ENCODE measurements at places on chromosomes 4 and X.

DNA sequence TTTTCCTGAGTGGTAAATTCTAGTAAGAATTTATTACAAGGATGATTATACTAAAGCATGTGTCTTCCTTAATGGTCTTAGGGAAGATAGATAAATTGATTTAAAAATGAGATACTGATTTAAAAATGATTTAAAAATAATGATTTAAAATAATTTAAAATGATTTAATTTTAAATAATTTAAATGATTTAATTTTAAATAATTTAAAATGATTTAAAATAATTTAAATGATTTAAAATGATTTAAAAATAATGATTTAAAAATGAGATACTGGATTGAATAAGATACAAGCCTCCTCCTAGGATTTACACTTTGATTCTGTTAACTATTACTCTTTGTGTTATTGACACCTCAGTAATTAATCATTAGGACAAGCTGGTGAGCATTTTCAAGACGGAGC, 59.0 kb downstream of the COX7B2 start:
- no peak for DNase-seq

DNA sequence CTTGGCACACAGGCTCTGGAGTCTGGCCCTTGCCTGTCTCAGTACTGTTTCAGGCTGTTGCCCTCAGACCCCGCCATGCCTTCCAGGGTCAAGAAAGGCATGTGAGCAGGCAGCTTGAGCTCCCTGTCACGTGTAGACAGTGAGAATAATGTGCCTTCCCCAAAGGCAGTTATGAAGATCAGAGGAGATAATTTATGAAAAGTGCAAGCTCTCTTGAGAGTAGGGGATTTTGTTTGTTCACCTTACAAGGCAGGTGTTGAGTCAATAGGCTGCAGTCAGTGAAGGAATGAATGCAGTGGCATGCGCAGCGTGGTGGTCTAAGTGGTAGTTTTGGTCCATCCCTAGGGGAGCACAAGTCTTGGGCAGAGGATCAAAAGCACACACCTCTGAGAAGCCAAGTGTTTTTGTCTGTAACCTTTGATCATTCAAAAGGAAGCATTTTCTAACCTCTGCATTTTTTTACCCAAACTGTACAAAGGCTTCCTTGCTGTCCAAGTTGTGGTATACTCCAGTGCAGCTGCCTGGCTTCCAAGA, 14.4 kb downstream of the HADH start:
- DNase-seq: no peak

DNA sequence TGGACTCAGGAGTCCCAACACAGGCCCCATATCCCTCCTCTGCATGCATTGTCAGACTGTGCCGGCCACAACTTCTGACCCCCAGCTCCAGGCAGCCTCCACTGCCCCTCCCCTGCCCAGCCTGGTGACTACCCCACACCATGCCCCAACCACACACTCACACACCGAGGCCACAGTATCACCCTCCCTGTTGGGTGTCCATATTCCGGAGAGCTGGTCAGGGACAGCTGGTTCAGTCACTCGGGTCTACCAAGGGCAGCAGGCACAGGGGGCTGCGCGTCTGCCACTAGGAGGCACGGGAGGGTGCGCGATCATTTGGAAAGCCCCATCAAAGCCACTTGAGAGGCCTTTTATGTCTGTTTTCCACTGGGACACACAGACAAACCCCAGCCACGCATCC, 26.3 kb downstream of the CCNQ start:
- no peak for DNase-seq

GRCh38 chr4:138959097-138959815, 56.3 kb upstream of the NOCT start:
- no peak for DNase-seq

DNA sequence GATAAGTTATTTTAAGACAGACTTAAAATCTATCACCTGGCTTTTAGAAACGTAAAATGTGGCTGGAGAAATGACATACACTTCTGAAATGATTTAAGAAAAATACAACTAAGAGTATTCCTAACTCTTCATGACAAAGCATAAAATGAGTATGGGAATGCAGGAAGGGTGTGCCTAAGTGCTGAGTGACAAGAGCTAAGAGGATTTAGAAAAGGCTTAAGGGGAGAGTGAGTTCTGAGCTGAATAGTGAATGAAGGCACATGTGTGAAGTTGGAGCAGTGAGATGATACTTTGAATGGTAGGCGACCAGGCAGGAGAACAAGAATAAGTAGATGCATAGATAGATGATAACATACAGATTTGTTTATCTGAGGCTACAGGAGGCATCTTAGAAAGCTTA, 458.3 kb upstream of the TENM3 start:
- no peak for DNase-seq

DNA sequence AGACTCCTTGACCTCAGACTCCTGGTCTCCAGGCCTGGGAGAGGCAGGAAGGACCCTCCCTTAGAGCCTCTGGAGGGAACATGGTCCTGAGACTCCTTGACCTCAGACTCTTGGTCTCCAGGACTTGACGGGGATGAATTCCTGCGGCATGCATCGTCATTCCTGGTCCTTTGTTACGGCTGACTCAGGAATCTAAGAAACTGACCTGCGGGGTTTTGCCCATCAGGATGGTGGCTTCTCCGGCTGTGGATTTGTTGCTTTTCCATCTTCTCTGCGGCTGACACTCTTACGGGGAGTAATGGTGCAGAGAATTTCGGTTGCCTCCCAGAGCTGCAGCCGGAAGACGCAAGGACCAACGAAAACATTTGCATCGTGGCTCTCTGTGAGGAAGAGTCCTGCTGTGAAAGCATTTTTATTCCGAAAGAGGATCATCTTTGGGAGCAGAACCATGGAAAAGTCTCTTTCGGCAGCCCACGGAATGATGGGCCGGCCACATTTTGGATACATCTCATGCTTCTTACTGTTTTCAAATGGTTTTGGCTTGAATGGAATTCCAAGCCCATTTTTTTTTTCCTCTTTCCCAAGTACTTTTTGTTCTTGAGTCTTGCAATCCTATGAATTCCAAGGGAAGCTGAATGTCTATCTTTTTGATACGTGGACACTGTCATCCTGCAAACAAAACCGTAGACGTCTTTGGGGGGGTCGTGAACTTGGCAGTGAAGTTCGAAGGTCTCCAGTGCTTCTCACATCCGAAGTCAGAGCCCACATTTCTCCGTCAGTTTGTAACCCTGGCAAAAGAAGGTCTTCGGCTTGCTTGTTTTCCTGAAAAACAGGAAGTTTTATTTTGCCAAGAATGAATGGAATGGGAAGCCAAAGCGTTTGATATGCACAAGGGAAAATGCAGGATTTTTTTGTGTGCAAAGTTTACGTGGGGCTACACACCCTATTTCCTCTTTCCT, 36.5 kb downstream of the SHOX start:
- no peak for DNase-seq

DNA sequence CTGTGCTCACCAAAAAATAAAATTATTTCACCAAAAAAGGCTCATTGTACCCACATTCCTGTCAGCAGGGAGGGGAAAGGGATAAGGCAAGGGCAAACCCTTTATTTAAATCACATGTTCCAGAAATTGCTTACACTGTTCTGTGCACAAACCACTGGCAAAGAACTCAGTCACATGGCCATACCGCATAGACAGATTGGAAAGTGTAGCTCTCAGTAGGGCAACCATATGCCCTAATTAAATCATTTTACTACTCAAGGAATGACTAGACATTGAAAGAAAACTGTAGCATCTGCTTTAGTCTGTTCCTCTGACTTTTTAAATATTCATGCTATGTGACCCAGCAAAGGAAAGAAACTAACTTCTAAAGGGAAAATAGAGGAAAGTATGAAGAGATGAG, 119.2 kb upstream of the FAM241A start:
- DNase-seq: no peak

DNA sequence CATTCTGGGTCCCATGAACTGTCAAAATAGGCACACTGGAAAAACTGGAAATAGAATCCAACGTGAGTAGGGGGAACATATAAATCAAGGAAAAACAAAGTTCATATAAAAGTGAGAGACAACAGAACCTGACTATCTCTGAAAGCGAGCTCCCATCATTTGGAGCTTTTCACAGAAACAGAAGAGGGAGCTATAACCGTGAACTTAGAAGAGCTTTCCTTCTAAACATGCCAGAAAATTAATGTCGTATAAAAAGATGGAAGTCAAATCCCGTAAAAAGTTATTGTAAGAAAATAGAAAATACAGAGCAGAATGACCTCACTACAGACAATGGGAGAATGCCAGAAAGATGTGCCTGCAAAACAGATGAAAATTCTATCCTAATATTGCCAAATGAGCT, 23.9 kb upstream of the HSD17B10 start:
- DNase-seq: no peak

DNA sequence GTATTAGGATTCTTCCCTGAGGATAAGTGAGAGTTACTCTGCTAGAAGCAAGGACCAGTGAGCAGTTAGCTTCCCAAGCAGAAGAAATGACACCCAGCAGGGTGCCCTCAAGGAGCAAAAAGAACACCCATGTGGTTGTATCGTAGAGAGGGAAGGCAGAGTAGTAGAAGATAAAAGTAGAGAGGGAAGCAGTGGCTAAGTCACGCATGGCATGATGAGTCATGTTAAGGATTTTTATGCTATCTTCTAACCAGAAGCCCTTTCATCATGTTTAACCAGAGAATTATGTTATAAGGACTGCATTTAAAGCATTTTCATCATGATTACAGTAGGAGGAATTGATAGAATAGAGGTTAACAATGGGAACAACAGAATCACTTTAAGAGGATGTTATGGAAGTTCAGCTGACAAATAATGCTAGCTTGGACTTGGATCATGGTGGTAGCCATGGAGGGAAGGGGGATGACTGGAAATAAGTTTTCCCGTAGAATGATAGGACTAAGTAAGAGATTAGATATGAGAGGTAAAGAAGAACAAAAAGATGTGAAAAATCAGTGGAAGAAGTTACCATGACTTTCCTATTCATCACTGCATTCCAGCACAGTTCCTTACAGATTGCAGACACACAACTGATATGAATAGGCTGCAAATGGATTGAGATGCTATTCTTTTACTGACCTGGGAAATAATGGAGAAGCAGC, 383.5 kb upstream of the INTU start:
- no peak for DNase-seq

DNA sequence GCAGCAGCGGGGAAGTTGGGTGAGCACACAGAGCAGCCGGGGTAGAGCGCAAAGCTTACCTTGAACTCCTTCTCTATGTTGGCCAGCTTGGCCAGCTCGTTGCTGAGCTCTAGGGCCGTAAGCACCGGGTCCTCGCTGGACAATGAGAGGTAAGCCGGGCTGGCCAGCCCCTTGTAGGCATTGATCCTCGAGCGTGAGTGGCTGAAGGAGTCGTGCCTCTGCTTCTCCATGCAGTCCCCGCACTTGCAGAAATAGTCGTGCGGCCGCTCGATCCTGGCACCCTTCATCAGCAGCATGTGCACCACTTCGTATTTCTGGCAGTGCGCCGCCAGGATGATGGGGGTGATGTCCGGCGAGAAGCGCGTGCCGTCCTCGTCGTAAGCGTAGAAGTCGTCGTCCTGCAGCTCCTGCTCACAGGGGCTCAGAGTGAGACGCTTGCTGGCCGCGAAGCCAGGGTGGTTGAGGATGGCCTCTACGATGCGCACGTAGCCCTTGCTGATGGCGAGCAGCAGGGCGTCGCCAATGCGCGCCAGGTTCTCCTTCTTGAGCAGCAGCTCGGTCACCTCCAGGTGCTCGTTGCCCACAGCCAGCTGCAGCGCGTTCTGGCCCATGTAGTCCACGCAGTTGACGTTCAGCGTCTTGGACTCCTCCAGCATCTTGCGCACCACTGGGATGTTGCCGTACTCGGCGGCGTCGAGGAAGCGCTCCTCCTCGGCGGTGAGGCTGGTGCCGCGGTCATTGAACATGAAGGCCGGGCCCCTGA, 19.5 kb downstream of the TRPC3 start:
- DNase-seq: no peak

DNA sequence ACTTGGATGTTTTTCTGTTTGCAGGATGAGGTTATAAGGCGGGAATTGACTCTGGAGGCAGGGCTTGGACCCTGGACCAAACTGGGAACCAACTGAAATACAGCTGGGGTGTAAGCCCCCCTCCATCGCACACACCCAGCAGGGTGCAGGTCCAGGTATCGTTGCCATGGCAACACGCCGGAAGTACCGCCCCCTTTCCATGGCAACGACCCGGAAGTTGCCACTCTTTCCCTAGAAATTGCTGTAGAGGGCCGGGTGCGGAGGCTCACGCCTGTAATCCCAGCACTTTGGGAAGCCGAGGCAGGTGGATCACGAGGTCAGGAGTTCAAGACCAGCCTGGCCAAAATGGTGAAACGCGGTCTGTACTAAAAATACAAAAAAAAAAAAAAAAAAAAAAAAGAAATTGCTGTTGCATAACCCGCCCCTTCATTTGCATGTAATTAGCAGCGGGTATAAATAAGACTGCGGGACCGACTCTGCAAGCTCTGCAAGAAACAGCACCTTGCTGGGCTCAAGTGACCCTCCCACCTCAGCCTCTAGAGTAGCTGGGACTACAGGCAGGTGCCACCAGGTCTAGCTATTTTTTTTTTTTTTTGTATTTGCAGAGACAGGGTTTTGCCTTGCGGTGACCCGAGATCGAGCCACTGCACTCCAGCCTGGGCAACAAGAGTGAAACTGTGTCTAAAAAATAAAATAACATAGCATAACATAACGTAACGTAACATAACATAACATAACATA, 139.6 kb downstream of the CRLF2 start:
- DNase-seq: no peak

DNA sequence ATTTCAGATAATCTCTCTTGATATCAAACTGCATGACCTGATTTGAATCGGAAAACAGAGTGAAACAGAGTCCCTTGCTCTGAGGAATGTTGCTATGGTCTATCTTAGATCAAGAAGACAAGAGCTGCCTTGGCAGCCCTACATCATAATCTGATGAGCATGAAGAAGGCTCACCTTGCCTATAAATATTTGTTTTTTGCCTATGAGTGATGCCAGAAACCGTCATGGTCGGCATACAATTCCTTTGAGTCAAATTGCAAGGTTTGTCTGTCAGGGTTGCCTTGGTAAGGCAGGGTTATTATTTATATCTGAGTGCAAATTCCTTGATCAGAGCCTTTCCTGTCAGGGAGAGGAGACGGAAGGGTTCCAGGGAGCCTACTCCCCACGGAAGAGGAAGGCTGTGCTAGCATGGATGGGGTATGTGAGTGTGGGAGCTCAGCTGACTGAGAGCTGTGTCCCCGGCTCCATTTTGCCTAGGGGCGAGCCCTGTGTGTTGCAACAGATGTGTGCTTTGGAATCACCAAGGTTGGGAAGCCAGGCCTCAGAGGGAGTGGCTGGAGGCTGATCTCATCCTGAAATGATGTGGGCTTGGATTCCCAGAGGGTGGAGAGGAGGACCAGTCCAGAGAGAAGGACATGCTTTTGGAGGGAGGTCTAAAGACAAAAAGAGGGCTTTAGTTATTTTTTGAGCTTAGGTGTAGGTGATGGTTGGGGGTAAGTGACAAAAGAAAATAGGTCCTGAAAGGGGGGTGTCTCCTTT, 43.6 kb downstream of the RTL9 start:
- no peak for DNase-seq

Measured in activated T-helper 2 cell treated with anti-CD3 and anti-CD28 coated beads, Interferon-gamma antibody, Interleukin-2, Interleukin-4, amounts not matched to agents 10 μg/mL and 5 μg/mL and 100 μg/mL, durations not matched to agents 14 hours and 24 hours and 36 hours (primary cell).